RCC 7860 (cell line): ENCODE measurements at places on chromosomes 4 and X.

- peak; percentile 90 for DNase-seq
Measured at GRCh38 chr4:88792268-88792781, 94.7 kb upstream of the NAP1L5 start.

GRCh38 chrX:20140420-20140819 is 1.2 kb downstream of the EIF1AX start:
- no peak for DNase-seq

GRCh38 chr4:24186466-24186865 is 296.6 kb upstream of the PPARGC1A start:
- no peak for DNase-seq

GRCh38 chrX:153765138-153766079 is 1.4 kb downstream of the PLXNB3 start:
- peak; percentile 10 for DNase-seq

DNA sequence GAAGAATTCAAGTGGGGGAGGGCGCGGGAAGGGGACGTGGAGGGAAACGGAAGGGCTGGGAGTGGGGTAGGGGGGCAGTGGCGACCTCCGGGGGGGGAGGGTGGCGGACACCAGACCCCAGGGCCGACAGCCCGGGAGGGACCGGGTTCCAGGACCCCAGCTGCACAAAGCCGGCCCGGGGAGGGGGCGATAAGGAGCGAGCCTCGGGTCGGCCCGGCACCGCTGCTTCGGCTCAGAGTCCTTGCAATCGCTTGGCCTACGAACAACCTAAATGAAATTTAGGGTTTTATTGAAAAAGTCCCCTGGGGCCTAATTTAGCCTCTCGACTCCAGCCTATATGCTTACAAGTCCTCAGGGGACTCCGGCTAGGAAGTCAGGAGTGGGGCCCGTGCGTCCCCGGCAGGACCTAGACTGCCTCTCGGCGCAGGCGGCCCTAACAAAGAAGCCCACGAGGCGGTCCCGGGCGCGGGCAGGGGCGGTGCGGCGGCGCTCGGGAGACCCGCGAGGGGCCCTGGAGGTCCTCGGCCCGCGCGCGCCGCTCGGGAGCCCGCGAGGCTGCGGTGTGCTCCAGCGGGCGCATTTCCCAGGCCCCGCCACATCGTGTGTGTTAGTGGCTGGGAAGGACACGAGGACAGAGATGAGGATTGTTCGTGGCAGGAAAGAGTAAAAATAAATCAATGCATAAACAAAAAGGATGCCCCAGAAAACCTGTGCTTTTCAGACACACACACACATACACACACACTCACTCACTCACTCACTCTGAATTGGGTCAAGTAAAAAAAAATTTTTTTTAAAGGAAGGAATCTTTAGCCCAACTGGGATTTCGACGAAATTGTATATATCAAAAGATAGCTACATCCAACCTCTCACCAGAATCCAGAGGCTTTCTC is 70.0 kb downstream of the MGST2 start:
- no peak for DNase-seq

- DNase-seq = peak; percentile 12
Measured at GRCh38 chr4:174532445-174532844, 10.2 kb upstream of the HPGD start.
